ENCODE measurements at places on chromosomes 6 and 20. TPM values are rescaled to one million over a fixed set of nuclear protein-coding genes. Genes with fewer than 3 reads are reported as not detected.
A peak's percentile ranks its signal among the peaks of the same experiment; 100 is the strongest.

Gene RUNX2
- total RNA-seq, result 2.4 TPM

Gene PDCD2
- total RNA-seq, result 62.5 TPM

Gene TPMT
- 12.3 TPM for total RNA-seq

Gene FAXC
- 19.4 TPM for total RNA-seq

Gene SH3BGRL2
- 32.2 TPM for total RNA-seq

Gene ENPP1
- total RNA-seq, result 45.3 TPM

Gene ZC2HC1B
- not detected for total RNA-seq

Gene MAN1A1
- 245 TPM for total RNA-seq

Gene ARG1
- total RNA-seq, result 1.1 TPM

DNA sequence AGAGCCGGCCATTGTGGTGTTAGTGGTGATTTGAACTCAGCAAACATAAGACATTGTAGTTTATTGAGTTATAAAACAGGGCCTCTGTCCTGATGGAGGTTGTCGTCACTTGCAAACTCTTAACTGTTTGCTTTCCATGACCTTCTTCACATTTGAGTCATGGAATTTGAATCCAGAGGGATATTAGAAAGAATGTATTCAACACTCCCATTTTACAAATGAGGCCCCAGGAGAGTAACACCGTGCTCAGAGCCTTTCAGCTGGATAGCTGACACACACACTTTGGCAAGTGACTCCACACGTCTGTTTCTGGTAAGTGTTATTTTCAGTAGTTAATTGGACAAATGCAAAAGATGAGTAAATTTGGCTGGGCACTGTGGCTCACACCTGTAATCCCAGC, 72.4 kb upstream of the XRN2 start:
- DNase-seq, result no peak

DNA sequence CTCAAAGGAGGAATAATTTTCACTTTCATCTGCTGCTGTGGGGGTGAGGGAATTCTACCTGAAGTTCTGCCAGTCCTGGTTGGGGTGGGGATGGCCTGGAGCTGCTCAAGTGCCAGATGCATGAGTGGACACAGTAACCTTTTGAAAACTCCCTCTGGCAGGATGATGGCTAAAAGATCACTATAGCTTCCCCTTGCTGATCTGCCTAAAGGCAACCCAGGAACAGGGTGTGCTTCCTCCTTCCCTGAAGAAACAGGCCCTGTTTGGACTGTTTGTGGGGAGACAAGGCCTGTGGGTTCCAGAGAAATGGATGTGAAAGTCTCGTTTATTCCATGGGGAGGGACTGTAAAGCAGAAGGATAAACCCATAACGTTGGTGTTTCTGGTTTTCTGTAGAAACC, 176.9 kb downstream of the DTNBP1 start:
- DNase-seq, result no peak

DNA sequence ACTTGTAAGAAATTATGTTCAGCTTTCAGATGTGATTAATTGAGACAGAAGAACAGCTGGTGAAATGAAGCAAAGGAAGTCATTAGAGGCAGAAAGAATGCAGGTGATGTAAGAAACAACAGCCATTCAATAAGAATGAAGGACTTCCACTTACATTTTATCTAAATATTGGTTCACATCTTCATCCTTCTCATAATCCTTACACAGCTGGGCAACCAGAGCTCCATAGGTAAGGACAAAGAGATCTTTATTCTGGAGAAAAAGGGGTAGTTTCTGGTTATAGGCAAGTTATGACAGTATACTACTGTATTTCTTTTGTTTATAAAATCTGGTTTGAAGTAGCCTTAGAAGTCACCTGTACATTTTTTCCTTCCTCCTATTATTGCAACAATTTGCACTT, 2.3 kb downstream of the TRAPPC3L start:
- no peak for DNase-seq

DNA sequence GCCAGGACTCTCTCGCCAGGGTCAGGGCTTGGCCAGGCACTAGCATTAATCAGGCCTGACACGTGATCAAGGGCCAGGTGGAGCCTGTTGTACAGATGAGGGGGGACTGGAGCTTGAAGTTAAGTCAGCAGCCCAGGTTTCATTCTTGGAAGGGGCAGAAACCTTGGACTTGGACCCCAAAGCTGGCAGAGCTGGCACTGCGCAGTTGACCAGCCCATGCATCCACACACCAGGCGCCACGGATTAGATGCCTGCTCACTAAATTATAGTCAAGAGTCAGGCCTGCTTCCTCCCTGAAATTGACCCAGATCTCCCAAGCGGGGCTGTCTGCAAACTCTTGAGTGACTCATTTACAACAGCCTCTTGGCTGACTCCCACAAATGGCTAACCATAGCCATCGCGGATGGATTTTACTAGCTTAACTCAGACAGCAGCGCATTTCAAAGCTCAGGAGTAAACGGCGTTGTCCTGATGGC, 4.1 kb upstream of the TAF4 start:
- no peak for DNase-seq

DNA sequence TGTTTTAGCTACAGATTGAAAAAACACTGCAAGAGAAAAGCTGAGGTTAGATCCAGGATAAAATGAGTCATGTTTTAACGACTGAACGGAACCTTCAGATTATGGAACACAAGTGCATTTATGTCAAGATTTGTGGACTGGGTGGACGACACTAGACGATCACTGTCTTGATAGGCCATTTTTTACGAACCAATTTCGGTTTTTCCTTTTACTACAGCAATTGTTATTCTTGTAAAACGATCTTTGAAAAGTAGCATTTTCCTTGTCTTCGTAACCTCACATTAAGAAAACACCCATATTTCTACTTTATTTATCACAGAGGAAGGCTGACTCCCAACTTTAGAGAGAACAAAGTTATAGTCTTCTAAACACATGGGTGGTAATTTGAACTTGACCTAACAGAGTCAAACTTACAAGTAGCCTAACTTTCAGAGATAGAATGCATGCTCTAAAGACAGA, 294.2 kb upstream of the TCF21 start:
- peak; percentile 75 for DNase-seq

- no peak for DNase-seq
These were observed 3.3 kb downstream of the MKKS start for GRCh38 chr20:10430704-10431103.

- no peak for DNase-seq
These were observed 46.2 kb downstream of the SLC22A23 start for GRCh38 chr6:3410385-3411360.

GRCh38 chr20:59776626-59777330, 156.7 kb downstream of the SYCP2 start:
- DNase-seq, result no peak

- DNase-seq, result no peak
These were observed 5.5 kb downstream of the PPP1R3G start for GRCh38 chr6:5090603-5091002.

- no peak for DNase-seq
These were observed 7.7 kb upstream of the FOXF2 start for GRCh38 chr6:1381481-1382330.

DNA sequence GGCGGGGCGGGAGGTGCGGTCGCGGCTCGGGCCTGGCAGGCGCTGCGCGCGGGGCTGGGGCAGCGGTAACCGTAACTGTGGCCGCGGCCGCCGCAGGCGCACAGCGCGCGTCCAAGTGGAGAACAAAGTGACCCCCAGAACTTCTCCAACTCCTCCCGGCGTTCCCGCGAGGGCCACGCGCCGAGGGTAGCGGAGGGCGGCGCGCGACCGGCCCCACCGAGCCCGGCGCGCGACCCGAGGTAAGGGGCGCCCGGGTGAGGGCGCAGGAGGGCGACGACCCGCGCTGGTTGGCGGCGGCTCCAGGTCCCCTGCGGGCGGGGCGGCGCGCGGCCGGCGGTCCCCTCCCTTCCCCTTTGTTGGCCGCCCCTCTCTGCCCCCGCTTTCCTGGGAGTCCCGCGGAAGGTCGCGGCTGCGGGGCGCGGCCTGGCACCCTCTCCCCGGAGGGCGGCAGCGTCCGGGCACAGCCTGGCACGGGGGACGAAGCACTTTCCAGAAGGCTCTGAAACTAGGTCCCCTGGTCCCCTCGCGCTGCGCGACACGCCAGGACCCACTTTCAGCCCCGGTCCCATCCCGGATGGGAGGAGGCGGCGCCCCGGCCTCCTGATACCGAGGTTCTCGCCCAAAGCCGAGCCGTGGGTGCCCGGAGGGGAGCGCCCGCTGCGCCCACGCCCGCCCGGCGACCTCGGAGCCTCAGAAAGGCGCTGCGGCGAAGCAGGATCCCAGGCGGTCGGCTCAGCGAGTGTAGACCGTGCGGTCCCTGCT, at the start of gene TIAM2:
TSS of gene TIAM2 (plus strand) at position 62 of the 762 bp plus-strand sequence. CDS start 133,909 bp downstream, outside the sequence.
- no peak for DNase-seq

GRCh38 chr6:142014515-142014914, 118.2 kb upstream of the GJE1 start:
- DNase-seq, result no peak

- DNase-seq, result no peak
These were observed 371.9 kb upstream of the ID4 start for GRCh38 chr6:19465256-19465655.
